ENCODE measurements at places on chromosomes 13 and 19.
A peak's percentile ranks its signal among the peaks of the same experiment; 100 is the strongest.

GRCh38 chr19:15843203-15843893, 27.9 kb upstream of the OR10H1 start:
- no peak for DNase-seq

- no peak for DNase-seq
Measured at GRCh38 chr19:52086481-52086880, 9.1 kb downstream of the ZNF841 start.

- no peak for DNase-seq
Measured at GRCh38 chr13:100365680-100366079, 222.9 kb downstream of the GGACT start.

DNA sequence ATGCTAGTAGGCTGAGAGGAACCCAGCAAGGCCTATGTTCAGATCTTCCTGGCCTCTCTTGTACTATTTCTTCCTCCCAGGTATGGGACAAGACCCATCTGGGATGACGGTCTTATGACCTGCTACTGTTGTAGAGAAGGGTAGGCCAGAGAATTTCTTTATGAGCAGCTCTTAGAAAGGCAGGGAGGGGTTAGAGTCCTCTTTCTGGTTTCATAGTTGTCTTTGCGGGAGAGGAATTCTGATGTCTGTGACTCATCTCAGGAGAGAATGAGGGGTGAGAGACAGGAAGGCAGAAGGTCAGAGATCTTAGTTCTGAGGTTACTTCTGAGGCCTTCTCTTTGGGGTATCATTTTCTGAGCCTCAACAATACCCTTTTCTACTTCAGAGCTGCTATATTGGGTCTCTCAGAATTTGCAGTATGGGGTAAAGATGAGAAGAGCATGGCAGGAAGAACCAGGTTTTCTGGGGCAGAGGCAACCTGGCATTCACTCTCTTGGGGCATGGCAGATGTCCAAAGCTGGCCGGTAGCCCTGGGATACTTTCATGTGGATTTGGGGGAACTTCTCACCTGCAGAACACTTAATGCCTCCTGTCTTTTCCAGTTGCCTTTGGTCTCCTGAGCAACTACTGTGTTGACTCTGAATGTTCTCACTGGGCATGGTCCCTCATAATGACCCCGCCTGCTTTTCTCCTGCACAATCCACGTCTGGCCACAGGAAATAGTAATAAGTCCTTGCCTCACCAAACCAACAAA, 154.4 kb downstream of the GGACT start:
- DNase-seq, result peak; percentile 66

DNA sequence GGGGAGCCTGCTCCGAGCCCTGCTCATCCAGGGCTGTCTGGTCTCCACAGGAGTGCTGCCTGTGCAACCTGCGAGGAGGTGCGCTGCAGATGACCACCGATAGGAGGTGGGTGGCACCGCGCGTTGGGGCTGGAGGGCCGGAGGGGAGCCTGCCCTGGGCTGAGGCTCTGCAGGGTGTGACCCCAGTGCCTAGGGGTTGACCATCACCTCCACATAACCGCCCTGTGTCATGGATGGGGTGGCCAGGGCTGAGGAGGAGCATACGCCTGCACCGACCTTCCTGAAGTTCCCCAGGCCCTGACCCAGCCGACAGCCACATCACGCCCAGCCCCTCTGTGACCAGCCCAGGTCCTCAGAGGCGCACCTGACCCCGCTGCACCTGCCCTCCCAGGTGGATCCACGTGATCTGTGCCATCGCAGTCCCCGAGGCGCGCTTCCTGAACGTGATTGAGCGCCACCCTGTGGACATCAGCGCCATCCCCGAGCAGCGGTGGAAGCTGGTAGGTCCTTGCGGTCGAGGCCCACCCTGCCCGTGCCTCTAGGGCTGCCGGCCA, 168.7 kb downstream of the KDM4B start:
- DNase-seq, result no peak

- DNase-seq, result peak; percentile 56
Measured at GRCh38 chr19:3852614-3853254, 16.1 kb downstream of the ZFR2 start.

DNA sequence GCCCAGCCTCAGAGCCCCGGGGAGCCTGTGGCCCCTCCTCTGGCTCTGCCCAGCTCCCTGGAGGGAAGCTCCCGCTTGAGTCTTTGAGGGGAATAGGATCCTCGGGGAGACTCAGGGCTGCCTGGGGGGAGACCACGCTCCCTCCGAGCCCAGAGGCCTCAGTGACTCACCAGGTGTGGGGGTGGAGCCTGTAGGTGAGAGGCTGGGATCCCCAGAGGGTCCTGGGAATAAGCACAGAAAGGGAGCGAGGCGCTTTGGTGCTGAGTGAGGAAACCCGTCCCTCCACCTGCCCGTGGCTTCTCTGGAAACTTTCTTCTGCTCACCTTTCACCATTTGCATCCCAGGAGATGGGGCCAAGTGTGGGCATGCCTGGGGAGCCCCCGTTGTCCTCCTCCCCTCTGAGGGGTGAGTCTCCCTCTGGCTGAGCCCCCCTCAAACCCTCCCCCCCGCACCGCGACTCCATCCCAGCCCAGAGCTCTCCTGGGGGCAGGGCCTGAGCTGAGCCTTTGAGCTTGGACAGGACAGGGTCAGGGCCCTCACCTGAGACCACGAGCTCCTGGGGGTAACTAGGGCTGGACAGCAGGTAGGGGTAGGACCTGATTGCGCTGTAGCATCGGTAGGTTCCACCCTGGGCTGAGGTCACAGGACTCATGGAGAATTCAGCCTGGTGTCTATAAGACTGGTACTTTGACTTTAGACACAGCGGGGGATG, 2.7 kb downstream of the LILRB5 start:
- no peak for DNase-seq

- peak; percentile 79 for DNase-seq
Measured at GRCh38 chr19:35120492-35120891, 4.9 kb downstream of the FXYD3 start.

GRCh38 chr13:23622985-23623384, 52.8 kb downstream of the TNFRSF19 start:
- DNase-seq, result no peak
